NCI-H82 (cell line): ENCODE measurements at places on chromosomes 7 and 10.

- DNase-seq, result no peak
Observed at GRCh38 chr10:133388973-133389818, 4.8 kb upstream of the MTG1 start.

DNA sequence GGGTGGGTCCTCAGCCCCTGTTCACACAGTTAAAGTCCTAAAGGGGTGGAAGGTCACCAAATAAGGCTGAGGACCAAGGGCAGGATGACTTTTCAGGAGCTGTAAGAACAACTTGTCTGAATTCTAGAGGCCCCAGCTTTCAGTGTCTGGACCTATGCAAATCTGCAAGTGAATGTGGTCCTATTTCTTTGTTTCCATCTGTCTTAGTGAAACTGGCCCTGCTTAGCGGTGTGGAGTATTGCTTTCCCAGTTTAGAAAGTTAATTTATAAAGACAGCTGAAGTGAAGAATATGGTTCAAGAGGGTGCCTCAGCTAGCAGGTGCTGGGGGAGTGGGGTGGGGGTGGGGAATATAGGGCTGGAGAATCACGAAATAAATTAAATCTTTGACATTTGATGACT is 40.1 kb downstream of the HHEX start:
- no peak for DNase-seq

DNA sequence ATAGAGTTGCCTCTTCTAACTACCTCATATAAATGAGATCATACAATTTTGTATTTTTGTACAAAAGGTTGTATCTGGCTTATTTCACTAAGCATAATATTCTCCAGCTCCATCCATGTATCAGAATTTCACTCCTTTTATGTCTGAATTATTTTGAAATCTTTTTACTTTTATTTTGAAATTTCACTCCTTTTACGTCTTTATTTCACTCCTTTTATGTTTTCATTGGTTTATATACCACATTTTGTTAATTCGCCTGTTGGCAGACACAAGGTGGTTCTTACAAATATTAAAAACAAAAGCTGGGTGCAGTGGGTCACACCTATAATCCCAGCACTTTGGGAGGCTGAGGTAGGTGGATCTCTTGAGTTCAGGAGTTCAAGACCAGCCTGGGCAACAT is 5.8 kb downstream of the EZH2 start:
- DNase-seq, result no peak

GRCh38 chr7:25861164-25861496 is 290.9 kb upstream of the NFE2L3 start:
- DNase-seq, result no peak

GRCh38 chr10:683448-684071 is 5.9 kb downstream of the DIP2C start:
- DNase-seq, result no peak
